ENCODE measurements at places on chromosomes 7 and 10.
A peak's percentile ranks its signal among the peaks of the same experiment; 100 is the strongest.

- no peak for DNase-seq
Measured at GRCh38 chr10:58322072-58322834, 12.6 kb upstream of the UBE2D1 start.

DNA sequence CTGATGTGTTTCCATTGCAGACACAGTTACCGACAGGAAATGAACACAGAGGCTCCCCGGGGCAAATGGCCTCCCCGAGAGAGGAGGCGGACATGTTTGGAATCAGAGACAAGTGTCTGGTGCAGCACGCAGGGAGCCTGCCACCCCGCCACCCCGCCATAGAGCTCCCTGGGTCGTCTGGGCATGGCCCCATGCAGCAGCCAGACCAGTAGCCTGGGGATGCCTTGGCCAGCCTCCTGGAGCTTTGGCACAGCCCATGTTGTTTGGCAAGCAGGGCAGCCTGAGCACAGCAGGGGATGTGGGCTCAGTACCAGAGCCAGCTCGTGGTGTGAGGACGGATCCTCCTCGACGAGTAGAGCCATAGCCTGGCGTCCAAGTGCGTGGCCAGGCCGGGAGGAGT lies 80.8 kb downstream of the NKX6-2 start:
- DNase-seq: no peak

GRCh38 chr10:32256613-32257437 lies 90.1 kb downstream of the EPC1 start:
- peak; percentile 65 for DNase-seq

DNA sequence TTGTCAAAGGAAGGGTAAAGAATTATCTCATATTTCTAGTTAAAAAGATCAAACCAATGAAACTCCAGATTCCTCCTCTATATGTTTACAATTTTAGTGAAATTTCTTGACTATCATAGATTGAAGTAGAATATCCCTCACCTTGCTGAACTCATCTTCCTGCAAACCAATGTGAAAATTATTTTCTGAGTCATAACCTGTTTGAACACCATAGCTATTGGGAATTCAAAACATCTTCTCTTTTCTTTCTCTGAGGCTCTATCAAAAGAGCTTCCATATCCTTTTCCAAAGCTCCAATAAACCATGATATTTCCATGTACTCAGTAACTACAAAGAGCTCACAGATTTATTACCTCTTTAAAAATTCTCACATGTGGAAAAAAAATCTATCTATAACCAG lies 134.3 kb downstream of the DOCK4 start:
- DNase-seq: no peak

- DNase-seq: no peak
Measured at GRCh38 chr7:135959646-135960363, 17.4 kb downstream of the MTPN start.

DNA sequence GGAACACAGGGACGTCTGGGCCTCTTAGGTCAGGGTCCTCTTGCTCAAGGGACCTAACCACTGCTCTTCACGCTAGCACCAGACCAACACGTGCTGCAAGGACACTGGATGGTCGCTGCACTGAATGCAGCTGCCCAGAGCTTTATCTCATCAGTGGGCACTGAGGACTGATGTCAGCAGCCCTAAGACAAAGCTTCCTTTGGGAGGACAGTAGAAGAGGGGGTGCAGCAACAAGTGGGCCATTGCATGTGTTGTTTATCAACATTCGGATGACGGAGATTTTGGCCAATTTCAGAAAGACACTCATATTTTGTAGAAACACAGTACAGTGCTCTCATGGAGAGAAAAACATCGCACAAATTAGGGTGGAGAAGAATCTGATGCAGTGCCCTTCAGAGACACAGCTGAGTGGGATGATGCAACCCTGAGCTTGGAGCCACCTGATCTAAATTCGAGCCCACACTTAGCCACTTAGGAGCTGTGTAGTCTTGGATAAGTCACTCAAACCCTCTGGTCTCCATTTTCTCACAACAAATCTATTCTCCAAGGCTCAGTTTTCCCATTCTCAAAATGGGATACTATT lies 1.7 kb downstream of the OPALIN start:
- no peak for DNase-seq

DNA sequence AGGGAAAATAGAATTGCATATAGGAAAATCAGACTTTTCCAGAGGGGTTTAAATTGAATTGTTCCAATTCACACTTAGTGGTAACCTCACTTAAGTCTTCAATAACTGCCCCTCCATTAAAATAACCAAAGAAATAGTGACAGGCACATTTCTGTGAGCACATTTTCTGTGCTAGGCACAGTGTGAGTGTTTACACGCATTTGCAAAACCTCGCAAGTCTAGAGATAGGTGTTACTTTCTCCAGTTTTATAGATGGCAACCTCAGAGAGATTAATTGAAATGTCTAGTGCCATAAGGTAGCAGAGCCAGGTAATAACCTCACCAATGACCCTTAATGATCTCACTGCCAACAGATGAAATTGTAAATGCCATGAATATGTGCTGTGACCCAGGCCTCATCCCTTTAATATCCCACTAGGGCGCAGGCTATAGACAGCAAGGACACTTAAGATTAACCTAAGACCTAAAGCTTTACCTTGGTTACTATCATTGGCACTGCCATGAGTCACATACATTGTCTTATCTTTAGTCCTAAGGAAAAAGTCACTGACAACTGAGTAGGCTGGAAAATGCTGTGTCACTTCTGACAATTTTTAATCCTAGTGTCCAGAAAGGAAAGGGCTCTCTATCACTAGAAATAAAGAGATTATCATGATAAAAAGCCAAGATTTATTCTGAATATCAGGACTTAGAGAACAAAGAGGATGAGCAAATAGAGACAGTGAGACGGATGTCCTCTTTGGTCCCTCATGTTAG lies 187.8 kb downstream of the PPP1R17 start:
- no peak for DNase-seq

- no peak for DNase-seq
Measured at GRCh38 chr10:24958091-24958720, 5.8 kb upstream of the PRTFDC1 start.
